ENCODE measurements at places on chromosomes 16 and 17. TPM values are rescaled to one million over a fixed set of nuclear protein-coding genes. Genes with fewer than 3 reads are reported as not detected.

Gene TMEM132E
- not detected for total RNA-seq

Gene KRTAP3-1
- total RNA-seq, result not detected

Gene ARHGAP23
- total RNA-seq, result 47.0 TPM

Gene CD68
- 55.7 TPM for total RNA-seq

Gene KRT25
- not detected for total RNA-seq

Gene RTN4RL1
- total RNA-seq, result 1.5 TPM

Gene SMIM5
- under 0.01 TPM for total RNA-seq
